ENCODE measurements at places on chromosomes 1 and 21.

DNA sequence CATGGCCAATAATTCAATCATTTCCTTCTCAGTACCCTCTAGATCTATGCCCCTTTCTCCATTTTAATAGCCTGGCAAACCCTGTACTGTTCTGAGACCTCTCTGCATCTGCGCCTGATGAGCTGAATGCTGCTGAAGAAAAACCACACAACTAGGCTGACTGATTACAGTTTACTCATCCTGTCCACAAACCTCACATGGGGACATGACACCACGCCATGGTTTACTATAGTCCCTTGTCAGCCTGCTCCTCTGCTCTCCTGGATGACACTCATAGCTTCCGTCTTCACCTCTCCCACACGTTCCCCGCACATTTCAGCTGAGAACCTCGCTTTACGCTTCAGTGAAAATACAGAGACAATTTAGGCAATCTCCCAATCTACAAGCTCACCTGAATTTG, 59.7 kb downstream of the DESI2 start:
- no peak for DNase-seq

- peak; percentile 38 for DNase-seq
These were observed 1.8 kb downstream of the CCDC17 start for GRCh38 chr1:45621895-45622523.

DNA sequence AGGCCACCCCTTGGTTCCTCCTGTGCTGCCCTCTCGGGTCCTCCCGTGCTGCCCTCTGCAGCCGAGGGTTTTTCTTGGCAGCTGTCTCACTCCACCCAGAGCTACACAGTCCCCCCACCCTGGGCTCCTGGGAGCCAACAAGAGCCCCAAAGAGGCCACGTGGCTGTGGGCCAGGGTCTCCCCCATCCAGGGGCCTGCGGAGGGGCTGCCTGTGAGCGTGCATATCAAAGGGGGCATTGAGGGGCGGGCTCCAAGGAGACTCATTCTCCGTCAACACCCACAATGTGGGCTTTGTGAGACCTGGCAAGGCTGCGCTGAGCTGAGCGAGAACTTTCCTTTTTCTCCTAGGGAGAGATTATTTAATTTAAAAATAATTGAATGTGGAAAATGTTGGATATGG, 108.7 kb upstream of the ARHGEF16 start:
- DNase-seq, result no peak

DNA sequence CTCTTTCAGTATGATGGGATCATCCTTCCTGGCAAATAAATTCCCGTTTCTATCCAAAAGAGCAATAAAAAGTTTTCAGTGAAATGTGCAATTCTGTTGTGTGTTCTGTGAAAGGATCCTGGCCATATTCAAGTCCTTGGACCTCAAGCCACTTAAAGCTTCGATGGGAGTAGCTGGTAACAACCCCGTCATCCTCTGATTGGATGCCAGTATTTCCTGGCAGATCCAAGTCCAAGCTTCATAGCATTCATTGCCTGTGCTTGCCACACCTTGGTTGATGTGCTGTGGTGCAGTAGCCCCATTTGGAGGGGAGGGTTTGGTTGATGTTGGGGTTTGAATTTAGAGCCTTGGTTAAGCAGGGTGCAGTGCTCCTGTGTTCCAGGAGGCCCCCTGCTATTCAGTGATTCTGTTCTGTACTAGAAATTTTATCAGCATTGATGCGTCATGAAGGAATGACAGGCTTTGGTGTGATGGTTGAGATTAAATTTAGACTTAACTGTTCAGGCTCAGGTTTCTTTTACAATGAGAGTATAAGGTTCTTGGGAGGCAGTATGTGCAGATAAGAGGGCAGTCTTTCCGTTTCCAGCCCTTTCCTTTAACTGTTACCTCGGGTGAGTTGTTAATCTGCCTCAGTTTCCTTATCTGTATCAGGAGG, 4.9 kb downstream of the RPL11 start:
- no peak for DNase-seq

- no peak for DNase-seq
These were observed 131.6 kb downstream of the ETS2 start for GRCh38 chr21:38937286-38937790.

- no peak for DNase-seq
These were observed 202.9 kb downstream of the ZP4 start for GRCh38 chr1:237687804-237688203.

GRCh38 chr1:57824535-57824934, 400.7 kb upstream of the DAB1 start:
- DNase-seq, result no peak

DNA sequence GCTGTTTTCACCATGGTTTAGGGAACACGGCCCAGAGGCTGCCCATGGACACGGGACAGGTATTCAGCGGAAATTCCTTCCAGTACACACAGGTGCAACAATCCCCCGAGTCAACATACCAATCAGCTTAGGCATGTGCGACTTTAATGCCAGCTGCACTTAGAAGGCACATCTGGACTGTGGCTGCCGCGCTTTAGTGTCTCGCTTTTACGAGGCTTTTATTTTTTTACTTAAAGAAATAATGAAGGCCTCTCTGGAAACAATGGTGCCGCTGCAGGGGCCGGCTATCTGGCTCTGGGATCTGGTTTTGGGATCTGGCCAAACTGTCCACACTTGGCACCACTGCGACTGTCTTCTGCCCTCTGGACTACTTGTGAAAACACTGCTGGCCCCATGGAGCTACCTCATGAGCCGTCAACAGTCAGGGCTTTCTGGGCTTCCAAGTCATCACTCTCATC, 55.5 kb downstream of the SLC66A1 start:
- DNase-seq, result no peak

DNA sequence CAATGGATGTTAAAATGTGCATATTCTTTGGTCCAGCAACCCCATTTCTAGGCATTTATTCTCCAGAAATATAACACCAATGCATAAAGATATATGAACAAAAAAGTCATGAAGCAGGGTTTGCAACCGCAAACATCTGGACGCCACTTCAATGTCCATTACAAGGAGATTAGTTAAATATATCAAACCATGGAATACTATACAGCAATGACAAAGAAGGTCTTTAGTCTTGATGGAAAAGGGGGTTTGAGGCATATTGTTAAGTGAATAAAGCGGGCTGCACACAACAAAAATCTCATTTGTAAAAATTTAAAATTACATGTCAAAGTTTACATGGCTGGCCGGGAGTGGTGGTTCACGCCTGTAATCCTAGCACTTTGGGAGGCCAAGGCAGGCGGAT, 31.6 kb downstream of the RAP1GAP start:
- no peak for DNase-seq

DNA sequence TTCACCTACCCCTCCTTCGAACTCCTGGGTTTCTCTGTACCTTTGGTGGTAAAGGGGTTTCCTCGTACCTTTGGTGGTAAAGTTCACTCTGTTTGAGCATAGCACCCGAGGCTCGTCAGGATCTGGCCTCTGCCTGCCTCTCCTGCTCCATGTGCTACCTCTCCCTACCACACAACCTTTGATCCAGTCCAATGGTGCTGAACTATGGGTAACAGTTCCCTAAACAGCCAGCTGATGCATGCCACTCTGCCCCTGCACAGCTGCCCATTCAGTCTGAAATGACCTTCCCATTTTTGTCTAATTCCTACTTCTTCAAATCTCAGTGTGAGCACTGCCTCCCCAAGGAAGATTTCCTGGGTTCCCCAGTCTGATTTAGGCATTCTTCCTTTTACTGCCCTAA, 14.0 kb downstream of the OVAAL start:
- no peak for DNase-seq

DNA sequence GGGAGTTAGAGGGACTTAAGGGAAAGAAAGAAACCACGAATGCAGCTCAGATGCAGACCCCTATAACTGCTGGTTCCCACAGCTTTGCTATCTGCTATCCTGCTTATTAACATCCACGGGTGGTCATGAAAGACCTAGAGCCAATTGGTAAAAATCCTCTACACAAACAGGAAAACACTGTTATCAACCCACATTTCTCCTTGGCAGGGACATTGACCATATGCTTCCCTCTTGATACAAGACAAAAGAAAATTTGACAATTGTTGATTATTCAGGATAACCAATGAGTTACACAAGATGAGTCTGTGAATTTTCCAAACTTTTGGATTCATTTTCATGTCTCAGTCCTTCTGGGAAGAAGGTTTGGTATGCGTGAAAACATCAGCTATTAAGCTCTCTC, 90.4 kb downstream of the TIAM1 start:
- no peak for DNase-seq

All from foreskin fibroblast (primary cell).